Amygdala (tissue), 56 donors: ENCODE measurements at places on chromosomes 12 and 14.

DNA sequence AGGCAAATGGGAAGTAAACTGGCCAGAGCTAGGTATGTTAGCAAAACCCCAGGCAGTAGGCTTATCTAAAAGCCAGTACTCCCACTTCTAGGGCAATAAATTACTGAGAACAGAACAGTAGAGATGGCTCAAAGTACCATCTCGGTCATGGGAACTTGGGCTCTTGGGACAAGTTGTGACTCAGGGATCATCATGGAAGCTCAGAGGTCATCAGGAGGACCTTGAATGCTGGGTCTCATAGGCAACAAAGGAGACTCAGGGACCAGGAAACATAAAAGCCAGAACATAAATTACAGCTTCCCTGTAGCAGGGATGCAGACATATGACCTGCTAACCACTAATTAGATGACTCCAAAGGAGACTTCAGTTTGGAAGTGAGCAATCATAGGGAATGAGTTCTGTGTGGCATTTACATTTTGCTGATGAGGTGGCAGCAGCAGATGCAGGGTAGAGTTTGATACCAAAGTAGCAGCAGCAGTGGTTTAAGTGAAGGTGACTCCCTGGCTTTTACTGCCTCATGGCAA is 97.6 kb upstream of the SCAF11 start:
- DNase-seq: no peak

DNA sequence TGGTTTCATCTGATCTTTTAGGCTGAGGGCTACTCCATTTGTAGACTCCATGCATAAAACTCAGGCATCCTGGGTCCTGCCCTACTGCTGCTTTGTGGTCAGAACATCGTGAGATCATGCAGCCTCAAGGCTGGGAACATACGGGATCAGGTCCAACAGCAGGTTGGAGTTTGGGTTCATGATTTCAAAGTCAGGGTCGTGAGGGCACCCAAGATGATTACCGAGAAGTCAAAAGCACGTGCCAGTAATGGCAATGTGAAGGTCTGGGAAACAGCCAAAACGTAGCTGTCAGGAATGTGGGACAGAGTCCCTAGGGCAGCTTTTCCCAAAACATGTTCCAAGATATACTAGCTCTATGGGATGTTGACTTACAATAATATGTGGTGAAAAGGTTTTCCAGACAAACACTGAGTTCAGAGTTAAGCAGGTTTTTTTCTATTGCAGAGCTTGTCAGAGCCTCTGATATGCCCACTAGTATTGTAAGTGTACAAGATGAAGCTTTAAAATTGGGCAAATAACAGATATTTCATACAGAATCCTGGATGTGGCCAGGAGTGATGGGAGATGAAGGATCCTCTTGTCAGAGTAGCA is 130.3 kb upstream of the DNM1L start:
- no peak for DNase-seq

- DNase-seq: peak; percentile 60
These were observed 98.6 kb downstream of the PELI2 start for GRCh38 chr14:56216626-56217379.

GRCh38 chr14:76995279-76996035 is 33.1 kb downstream of the IRF2BPL start:
- no peak for DNase-seq

DNA sequence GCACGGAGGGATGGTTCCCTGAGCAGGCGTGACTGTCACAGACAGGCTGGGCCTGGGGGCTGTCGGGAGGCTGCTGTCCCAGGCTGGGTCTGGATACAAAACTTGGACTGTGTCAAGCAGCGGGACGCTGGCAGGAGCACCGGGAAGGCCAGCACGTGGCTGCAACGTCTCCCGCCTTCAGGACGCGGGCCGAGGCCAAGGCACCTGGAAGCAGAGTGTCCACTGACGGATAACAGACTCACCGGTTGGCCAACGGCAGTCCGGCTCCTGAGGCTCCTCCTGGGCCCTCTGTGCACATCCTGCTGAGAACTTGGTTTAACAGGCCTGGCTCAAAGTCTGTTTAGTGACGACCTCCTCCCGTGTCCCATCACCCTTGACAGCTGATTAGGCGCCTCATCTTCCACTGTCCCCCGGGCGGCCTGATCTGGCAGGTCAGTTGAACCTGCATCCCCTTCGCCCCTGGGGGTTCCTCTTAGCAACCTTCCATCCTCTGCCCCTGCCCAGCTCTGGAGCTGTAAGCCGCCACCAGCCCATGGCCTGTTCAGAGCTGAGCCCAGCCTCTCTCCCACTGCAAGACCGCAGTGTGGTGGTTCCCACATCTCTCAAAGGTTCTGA is 2.5 kb downstream of the XRCC3 start:
- no peak for DNase-seq

- DNase-seq: no peak
These were observed 16.7 kb upstream of the RIC8B start for GRCh38 chr12:106757623-106758348.

- DNase-seq: no peak
These were observed 111.1 kb upstream of the PLEKHA5 start for GRCh38 chr12:19018302-19018970.

DNA sequence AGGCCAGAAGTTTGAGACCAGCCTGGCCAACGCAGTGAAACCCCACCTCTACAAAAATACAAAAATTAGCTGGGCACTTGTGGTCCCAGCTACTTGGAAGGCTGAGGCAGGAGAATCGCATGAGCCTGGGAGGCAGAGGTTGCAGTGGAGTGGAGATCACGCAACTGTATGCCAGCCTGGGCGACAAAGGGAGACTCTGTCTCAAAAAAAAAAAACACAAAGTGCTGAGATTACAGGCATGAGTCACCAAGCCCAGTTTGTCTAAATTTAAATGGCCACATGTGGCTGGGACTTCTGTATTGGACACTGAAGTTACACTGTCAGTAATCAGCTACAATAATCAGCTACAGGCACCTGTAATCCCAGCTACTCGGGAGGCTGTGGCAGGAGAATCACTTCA is 100.9 kb upstream of the AEBP2 start:
- no peak for DNase-seq

DNA sequence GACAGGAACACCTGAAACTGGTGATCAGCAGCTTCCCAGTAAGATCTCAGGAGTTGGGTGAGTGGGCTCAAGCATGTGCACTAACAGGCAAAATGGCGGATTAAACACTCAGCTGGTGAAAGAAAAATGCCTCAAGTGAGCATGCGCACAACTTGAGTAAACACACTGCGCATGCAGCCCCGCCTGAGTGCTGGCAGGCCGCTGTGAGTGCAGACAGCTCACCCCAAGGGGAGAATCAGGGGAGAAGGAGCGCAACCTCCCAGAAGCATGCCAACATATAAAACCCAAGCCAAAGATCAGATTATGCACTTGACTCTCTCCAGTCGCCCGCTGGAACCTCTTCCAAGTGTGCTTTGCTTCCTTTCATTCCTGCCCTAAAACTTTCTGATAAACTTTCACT is 125.8 kb downstream of the VRK1 start:
- DNase-seq: no peak

DNA sequence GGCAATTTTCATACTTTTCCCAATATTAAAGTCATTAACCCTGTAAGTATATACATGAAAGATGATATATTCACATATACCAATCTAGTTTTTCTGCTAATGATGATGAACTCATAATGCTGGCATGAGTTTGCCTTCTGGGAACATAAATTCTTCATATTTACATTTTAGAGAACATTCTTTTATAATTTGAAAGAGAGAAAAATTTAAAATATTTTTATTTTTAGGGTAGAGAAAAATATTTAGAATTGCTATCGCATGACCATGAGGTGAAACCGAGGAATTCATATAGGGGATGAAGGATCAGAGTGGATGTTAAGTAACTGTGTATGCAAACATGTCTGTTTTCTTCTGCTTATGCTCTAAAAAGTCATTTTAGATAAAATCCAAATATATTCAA is 825.3 kb upstream of the FLRT2 start:
- DNase-seq: no peak

GRCh38 chr12:67155863-67156262 is 113.3 kb upstream of the CAND1 start:
- DNase-seq: no peak

- no peak for DNase-seq
These were observed 105.7 kb upstream of the RESF1 start for GRCh38 chr12:31853520-31853919.

DNA sequence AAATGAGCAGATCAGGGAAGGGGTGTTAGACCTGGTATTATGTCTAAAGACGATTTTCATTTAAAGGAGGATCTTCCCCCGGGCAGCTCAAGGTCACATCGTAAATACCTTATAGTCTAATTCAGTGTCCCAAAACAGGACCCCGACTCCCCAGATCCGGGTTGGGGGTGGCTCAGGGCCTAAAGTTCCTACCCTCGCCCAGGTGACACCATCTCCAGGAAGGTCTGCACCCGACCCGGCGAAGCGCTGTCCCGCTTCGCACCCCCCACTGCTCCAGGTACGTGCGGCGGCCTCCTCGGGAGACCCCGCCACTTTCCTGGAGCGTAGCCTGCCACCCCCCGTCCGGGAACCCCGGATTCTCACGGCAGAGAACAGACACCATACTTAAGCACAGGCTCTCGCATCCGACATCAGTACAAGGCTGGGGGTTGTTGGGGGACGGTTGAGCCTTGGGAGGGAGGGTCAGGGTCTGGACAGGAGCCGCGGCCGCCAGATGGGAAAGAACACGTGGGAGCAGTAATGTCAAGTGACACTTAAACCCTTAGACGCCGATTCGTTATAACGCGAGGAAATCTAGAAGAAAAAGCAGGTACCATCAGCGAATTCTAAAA is 556 bp downstream of the TIMM9 start:
- peak; percentile 67 for DNase-seq

- no peak for DNase-seq
These were observed 25.0 kb downstream of the SH2B3 start for GRCh38 chr12:111430433-111431353.

- no peak for DNase-seq
These were observed 966.2 kb upstream of the TMEM132C start for GRCh38 chr12:127300753-127301152.

- DNase-seq: no peak
These were observed 190.6 kb downstream of the TTC8 start for GRCh38 chr14:89015016-89015415.

DNA sequence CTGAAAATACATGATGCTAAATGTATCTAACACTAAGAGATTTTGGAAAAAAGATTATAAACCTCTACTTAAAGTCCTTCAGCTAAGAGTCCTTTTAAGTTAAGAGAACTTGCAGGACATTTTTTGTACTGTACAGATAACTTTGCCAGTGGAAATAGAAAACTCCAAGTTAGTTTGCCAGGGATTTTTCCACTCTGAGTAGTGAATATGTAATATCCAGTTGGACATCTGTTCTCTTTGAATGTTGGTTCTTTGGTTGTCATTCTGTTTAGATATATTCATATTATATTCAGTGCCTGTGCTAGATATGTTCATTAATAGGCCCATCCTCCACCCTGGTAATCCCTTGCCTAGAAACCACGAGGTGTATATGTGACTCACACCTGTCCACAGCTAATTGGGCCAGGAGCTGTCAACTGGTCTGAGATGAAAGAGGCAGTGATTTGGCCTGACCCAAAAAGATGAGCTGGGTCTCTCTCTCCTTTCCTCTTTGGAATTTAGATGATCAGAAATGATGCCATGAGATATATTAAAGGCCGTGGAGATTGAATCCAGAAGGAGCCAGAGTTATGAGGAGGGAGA is 261.0 kb upstream of the LRIG3 start:
- DNase-seq: no peak

DNA sequence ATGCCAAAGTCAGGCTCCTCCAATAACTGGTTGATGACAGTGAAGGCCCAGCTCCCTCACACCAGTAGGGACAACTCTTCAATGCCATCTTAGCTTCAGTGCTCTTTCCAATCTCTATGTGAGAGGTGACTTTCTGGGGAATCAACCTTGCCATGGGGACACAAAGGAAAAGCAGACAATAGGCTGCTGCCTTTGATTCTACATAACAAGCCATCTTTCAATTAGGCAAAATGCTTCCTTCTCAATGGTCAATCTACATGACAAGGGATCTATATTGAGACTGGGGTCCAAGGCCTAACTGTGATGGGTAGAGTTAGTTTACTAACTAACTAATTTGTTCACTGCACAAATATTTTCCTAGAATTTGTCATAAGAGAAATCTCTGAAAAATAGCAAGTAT is 1417.5 kb upstream of the SEL1L start:
- DNase-seq: no peak

- DNase-seq: no peak
These were observed 318.2 kb downstream of the TMEM117 start for GRCh38 chr12:44154128-44154527.

DNA sequence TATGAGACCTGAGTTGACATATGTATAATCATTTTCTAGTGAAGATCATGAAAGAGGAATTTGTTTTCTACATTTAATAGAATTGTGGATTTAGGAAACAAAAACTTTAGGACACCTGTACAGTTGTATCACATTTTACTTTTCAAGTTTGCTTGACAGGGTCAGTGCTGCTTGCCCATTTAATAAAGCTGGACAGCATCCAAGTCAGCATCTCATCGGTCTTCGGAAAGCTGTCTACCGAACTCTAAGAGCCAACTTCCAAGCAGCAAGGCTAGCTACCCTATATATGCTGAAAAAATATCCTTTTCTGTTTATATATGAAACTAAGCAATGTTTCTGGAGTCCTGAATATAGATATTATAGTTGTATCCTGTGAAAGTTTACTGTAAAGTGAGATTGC is 52.3 kb downstream of the VEZT start:
- DNase-seq: no peak
